ENCODE measurements at places on chromosomes 12 and 14. TPM values are rescaled to one million over a fixed set of nuclear protein-coding genes. Genes with fewer than 3 reads are reported as not detected.

C12orf56 gene
- polyA plus RNA-seq, result 0.88 TPM

RFX4 gene
- 0.25 TPM for polyA plus RNA-seq

KRT86 gene
- 0.41 TPM for polyA plus RNA-seq

BTG1 gene
- 93.0 TPM for polyA plus RNA-seq

DNA sequence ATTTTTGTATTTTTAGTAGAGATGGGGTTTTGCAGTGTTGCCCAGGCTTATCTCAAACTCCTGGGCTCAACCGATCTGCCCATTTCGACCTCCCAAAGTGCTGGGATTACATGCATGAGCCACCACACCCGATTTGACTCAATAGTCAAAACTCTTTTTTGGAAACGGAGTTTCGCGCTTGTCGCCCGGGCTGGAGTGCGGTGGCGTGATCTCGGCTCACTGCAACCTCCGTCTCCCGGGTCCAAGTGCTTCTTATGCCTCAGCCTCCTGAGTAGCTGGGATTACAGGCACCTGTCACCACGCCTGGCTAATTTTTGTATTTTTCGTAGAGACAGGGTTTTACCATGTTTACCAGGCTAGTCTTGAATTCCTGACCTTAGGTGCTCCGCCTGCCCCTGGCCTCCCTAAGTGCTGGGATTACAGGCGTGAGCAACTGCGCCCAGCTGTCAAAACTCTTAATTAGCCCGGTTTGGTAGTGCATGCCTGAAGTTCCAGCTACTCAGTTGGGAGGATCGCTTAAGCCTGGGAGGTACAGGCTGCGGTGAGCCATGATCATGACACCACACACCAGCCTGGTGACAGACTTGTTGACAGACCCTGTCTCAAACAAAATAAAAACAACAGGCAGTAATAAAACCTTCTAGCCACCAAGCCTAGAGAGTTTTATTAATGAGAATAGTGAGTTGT lies 12.4 kb downstream of the MED21 start:
- DNase-seq, result no peak

DNA sequence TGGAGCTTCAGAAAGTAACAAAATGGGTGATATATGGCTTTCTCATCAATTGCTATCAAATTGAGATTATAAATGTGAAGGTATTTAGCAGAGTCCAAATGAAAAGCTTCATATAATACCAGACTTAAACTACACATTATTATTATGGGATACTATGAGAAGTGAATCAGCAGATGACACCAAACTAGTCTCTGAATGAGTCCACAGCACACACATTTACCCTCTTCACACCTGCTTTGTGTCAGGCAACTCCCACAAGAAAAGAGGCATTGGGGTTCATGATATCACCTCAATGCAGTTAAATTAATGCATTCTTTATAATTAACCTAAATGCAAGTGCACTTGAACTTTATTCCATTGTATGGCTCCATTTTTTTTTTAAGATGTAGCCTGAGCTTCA lies 330.5 kb downstream of the BCL11B start:
- DNase-seq, result no peak

Data from muscle of arm (tissue), 14 donors.